A172 (cell line): ENCODE measurements at places on chromosomes 11 and 22.

DNA sequence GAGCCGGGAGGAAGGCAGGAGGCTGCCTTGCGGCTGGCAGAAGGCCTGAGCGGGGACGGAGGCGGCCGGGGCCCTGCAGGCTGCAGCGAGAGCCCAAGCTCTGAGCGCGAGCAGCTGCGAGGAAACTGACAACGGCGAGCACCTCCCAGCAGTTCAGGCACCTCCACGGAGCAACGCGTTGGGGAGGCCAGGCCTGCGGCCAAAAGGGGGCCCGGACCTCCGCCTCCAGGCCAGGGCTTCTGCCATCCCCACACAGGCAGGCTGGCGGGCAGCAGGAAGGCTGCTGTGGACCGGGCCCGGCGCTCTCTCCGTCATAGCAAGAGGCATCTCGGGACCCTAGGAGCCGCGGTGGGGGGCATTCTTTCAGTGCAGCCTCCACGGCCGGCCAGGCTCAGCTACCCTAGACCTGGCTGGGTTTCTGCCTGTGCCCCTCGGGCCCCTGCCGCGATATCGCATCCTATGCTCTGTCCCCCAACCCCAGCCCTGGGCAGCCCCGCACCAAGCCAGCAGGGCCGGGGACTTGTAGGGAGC is 22.9 kb upstream of the SLC22A12 start:
- DNase-seq, result no peak

DNA sequence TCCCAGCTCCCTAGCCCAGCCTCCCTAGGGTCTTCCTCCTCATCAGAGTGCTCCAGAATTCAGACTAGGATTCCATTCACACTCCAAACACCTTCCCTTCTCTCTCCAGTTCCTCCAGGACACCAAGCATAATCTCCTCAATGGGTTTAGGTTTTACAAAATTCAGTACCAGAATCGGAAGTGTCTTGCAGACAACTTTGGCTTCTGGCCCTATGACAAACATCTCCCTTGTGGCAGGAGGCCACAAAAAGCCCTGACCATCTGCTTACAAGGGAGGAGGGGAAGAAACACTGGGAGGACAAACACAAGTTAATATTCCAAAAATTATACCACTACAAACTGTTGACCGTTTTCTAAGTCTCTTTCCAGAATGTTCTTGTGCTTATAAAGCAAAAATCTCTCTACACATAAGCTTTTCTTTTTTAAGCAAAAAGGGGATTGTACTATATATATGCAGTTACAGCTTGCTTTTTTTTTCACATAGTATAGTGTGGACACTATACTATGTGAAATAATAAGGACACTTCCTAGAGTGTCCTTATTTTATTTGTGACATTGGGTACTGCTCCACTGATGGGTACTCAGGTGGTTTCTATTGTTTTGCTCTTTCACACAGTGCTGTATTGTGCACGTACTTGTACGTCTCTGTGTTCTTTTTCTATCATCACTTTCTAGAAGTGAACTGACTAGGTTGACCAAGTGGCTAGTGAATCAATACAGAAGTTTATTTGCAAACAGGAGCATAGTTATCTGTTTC is 78.7 kb downstream of the BDNF start:
- no peak for DNase-seq

DNA sequence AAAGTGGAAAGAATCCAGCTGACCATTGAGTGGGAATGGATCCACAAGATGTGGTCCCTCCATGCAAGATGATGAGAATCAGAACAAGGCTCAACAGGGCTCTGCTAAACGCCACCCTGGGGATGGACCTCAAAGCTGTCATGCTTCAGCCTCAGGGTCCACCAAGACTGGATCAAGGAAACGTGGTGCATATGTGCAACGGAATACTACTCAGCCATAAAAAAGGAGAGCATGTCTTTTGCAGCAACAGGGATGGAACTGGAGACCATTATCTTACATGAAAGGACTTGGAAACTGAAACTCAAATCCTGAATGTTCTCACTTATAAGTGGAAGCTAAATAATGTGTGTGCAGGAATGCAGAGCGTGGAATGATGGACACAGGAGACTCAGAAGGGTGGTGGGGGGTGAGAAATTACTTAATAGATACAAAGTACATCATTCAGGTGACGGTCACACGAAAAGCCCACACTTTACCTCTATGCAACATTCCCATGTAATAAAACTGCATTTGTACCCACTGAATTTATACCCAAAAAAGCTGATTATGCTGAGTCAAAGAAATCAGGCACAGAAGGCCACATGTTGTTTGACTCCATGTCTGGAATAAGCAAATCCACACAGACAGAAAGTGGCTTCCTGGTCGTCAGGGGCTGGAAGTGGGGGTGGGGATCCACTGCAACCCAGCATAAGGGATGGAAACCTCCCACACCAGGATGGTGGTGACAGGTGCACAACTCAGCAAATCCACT is 116.1 kb downstream of the SHANK2 start:
- DNase-seq, result no peak

GRCh38 chr11:73883856-73884255 is 7.1 kb downstream of the PAAF1 start:
- no peak for DNase-seq

- DNase-seq, result peak; percentile 68
Observed at GRCh38 chr22:20393705-20394476, at the start of gene ZNF74. TSS of gene ZNF74 (plus strand) at chr22:20394151. CDS start at chr22:20394629, 478 bp downstream.

GRCh38 chr11:19410032-19410431 is 169.3 kb upstream of the E2F8 start:
- DNase-seq, result no peak

GRCh38 chr11:69253028-69253427 is 40.9 kb upstream of the MYEOV start:
- peak; percentile 77 for DNase-seq

DNA sequence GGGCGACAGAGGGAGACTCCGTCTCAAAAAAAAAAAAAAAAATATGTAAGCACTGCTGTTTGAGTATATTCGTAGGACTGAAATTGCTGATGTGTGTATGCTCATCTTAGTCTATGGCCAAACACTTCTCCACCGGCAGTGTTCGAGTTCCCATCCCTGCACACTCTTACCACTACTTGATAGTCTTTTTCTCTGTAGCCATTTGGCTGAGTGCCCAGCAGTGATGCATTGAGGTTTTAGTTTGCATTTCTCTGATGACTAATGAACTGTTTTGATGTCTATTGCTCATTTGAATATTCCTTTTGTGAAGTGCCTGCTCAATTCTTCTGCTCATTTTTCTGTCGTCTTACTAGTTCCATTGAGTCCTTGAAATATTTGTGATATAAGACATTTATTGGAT is 1.9 kb downstream of the TIRAP start:
- DNase-seq, result peak; percentile 88

DNA sequence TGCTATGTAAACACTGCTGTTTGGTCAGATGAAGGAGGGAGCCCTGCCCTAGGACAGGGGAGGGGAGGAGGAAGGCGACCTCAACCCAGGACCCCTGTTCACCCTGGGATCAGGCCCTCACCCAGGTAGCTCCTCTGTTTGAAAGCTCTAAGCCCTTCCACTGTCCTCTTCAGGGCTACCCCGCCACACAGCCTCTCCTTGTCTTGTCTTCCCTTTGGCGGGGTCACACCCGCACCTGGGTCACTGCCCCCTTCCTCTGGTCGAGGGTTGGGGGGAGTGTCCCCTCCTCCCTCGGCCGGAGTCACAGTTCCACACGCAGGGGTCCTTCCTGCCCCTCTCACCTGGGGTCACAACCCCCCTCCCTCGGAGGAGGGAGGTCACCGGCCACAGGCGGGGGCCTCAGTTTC is 463 bp upstream of the PTPMT1 start:
- DNase-seq, result no peak

- DNase-seq, result no peak
Observed at GRCh38 chr11:122309262-122309925, 193.4 kb upstream of the BLID start.

- no peak for DNase-seq
Observed at GRCh38 chr11:96097844-96098421, 174.0 kb upstream of the MTMR2 start.

DNA sequence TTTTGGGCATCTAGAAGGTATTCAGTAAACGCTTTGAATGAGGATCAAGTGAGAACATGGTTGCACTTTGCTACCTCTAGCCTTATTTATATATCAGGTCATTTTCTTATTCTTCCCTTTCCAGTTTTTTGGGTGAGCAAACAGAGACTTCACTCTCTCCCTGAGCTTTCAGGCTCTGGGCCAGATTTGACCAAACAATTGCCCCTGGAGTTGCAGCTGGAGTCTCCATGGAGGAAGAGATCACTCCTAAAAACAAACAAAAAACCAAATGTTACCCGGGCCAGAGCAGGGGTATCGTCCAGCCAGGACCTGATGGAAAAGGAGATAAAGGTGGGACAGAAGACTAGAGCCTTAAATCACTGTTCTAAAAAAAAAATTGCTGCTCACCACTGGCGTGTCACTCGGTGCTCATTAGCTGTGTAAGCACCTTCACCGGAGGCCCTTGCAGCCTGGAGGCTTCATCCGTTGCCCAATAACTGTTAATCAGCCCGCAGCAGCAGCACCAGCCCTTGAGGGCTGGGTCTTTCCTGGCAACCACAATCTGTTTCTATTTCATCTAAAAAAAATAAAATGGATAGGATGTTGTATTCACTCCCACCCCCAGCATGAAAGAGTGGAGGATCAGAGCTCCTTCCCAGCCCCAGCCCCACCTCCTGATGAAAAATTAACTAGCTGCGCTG is 125.0 kb downstream of the PKNOX2 start:
- no peak for DNase-seq

GRCh38 chr11:135019899-135020298 is 607.9 kb upstream of the B3GAT1 start:
- DNase-seq, result no peak

- no peak for DNase-seq
Observed at GRCh38 chr11:120031612-120032600, 106.0 kb downstream of the TRIM29 start.

- DNase-seq, result no peak
Observed at GRCh38 chr11:33684003-33684706, 16.5 kb downstream of the C11orf91 start.

- no peak for DNase-seq
Observed at GRCh38 chr22:46678785-46679700, 58.9 kb downstream of the GRAMD4 start.

DNA sequence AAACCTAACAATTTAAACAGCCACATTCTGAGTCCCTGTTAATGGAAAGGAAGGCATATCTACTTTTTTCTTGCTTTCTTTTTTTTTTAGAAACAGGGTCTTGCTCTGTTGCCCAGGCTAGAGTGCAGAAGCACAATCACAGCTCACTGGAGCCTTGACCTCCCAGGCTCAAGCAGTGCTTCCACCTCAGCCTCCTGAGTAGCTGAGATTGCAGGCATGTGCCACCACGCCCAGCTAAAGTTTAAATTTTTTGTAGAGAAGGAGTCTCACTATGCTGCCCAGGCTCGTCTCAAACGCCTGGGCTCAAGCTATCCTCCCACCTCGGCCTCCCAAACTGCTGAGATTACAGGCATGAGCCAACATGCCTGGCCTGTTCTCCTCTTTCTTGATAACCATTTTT is 25.4 kb downstream of the ARFGAP3 start:
- DNase-seq, result no peak

DNA sequence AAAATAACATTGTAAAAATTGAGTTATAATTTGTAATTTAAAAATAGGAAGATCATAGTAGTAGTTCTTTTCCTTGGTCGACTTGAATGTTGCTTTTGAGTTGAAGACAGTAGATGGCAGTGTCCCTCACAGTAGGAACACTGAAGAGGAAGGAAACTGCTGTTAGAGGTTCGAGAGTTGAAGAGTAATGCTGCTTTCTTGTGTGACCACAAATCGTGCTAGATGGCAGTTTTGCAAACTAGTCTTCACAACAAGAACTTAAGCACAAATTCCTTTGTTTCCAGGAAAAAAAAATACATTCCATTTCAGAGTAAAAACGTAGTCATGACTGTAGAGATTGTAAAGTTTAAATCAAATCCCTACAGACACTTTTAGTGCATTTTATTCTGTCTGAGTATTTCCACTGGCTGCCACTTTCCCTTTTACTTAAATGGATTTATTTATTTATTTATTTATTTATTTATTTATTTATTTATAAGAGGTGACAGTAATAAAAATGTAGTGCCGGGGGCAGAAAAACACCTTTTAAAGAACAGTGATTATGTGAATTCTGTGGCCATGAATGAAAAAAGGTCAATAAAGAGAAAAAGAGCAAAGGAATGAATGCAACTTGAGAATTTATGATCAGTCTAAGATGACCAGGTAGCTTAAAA is 54.6 kb downstream of the SPECC1L start:
- DNase-seq, result peak; percentile 33

GRCh38 chr11:111069066-111069465 is 176.5 kb upstream of the POU2AF2 start:
- no peak for DNase-seq

- DNase-seq, result no peak
Observed at GRCh38 chr22:29741926-29742325, 22.1 kb downstream of the CABP7 start.

DNA sequence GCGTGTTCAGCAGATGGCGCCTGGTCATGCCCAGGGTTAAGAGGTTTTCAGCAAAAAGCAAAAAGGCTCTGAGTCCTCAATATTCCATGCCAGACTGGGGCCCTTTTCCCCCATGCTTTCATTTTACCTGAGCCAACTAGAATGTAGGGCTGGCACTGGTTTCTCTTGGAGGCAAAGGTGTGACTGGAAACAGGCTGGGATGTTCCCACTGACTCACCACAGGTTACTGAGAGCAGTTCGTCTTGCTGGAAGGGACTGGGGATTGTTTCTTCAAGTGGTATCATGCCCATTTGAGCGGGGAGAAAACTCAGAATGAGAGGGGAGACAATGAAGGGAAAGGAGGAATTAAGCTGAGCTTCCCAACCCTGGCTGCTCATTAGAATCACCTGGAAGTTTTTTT is 243.9 kb downstream of the TENM4 start:
- DNase-seq, result no peak

- DNase-seq, result no peak
Observed at GRCh38 chr11:94650756-94651155, 83.6 kb downstream of the PIWIL4 start.

- DNase-seq, result no peak
Observed at GRCh38 chr22:44281768-44282637, 30.7 kb downstream of the SHISAL1 start.

DNA sequence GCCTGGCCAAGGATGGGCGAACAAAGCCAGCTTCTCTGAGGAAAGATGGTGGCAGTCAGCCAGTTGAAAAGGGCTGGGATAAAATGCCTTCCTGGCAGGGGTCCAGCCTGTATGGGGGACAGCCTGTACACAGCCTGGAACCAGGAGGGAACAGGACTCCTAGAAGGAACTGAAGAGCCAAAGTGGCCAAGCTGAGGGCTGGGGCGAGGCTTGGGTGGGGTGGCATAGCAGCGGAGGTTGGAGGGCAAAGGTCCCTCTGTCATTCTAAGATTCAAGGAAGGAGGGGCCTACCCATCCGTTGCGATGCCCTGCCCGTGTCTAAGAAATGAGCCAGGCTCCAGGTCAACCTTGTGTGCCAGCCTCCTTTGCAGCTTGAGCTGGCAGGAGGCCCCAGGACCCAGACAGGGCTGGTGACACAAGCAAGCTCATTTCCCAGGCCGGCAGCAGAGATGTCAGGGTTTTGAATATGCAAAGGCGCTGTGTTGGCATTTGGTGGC is 22.6 kb downstream of the FADD start:
- no peak for DNase-seq

GRCh38 chr11:18322818-18323570 is 627 bp downstream of the GTF2H1 start:
- DNase-seq, result no peak

GRCh38 chr11:68256331-68256741 is 15.4 kb downstream of the C11orf24 start:
- DNase-seq, result peak; percentile 32
